Stromal cell of bone marrow (primary cell): ENCODE measurements at places on chromosomes 2 and 18.

DNA sequence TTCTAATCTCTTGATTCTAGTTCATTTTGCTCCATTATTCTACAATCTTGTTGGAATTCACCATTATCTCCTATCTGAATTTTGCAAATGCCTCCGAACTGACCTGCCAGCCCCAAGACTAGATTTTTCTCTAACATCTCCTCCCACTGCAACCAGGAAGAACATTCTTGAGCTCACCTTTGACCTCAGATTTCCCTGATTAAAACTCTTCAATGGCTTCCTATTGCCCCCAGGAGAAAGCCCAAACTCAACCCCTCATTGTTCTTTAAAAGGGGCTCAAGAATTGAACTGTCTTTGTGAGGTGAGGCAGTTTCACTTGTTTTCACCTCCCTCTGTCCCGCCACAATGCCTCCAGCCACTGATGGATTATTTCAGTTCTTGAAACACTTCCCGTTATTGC is 784.6 kb upstream of the ZEB2 start:
- DNase-seq = no peak

DNA sequence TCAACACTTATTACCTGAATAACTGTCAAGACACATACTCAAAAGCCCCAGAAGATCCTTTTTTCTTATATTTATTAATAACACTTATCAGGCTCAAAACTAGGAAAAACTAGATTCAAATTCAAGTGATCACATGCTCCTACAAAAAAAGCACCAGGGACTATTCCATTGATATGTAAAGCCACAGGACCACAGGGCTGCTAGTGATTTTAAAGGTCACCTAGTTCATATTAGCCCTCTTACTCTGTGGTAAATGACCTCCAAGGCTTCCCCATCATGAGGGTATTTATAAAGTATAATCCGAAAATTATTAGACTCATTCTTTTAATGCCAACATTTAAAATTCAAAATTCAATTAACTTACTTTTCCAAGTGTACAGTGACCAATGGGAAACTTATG is 52.5 kb downstream of the LRPPRC start:
- no peak for DNase-seq

GRCh38 chr18:44786688-44787087 is 106.0 kb downstream of the SETBP1 start:
- no peak for DNase-seq

DNA sequence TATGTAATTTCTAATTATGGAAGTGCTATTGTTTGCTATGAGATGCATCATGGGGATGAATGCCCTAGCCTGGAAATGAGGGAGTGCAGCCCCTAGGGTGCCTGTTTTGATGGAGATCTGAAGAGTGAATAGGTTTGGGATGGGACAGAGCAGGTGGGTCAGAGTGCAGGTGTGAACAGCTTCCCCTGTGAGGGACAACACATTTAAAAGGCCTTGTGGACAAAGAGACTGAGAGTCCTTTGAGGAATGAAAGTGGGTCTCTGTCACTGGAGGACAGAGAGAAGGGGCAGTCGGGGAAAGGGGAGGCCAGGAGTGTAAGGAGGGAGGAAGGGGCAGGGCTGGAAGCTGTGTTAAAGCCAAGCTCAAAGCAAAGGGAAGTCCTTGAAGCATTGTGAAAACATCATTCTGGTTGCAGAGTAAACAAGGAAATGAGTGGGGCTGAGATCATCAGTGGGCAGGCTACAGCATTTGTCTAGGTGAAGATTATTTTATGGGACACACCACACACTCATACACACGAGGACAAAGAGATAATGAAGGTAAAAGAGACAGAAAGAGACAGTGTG is 877.6 kb downstream of the SLC4A3 start:
- no peak for DNase-seq
